ENCODE measurements at places on chromosomes 6 and 20.
A peak's percentile ranks its signal among the peaks of the same experiment; 100 is the strongest.

DNA sequence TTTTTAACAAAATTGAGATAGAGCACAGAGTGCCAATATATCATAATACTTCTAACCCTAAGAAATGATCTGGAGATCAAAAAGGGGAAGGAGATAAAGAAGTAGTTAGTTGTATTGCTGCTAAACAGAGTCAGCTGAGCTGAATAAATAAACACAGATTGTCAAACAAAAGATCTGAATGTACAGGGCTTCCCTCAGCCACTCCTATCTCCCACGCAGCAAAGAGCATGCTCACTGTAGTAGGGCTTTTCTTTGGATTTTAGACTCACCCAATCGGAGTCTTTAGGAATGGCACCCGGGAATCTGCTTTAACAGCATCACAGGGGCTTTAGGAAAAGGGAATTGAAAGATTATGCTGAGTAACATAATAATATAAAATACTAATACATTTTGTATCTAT is 222.2 kb upstream of the STXBP5 start:
- no peak for DNase-seq

DNA sequence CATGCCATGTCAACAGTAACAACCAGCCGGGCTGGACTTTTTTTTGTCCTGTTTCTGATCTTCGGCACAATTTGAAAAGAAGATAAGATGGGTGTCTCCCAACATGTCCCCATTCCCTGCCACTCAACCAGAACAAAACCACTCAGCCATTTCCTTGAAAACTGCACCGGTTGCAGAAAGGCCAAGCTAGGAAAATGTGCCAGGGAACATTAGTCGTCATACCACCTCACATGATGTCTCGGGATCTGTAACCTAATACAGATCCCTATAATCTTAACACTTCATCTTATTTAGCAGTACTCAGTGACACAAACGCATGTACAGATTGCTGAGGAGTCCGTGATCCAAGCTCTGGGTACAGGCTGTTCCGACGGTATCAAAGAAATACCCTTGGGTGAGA is 46.5 kb downstream of the ALDH8A1 start:
- DNase-seq = no peak

DNA sequence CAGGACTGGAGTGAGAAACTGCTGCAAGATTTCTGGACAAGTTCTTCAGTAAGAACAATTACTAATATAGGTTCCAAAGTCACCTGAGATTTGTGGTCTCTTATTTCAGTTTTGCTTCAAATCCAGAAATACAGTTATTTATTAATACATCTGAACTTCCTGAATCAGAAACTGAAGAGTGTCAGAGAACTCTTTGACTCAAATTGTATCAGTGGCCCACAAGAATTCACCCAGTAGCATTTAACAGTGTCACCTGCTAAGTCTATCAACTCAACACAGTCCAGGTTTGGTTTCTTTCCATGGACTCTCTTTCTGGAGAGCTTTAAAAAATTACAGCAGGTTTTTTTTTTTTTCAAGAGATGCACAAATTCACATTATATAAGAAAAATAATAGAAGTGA is 18.8 kb upstream of the NHSL1 start:
- no peak for DNase-seq

DNA sequence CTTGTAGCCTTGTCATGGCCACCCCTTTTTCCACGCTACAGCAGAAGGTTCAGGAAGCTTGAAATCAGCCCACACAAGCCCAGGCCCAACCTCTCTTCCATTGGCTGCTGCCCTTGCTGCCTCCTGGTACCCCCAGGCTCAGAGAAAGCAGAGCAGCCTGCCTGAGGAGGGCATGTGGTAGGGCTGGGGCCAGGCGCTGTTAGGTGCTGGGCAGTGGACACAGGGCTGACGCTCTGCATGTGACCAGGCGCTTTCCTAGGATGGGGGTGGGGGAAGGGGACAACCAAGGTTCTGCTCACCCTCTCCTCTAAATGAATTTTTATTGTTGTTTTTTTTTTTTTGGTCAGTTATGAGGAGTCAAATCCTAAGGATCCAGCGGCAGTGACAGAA is 36.3 kb upstream of the ID1 start:
- no peak for DNase-seq

DNA sequence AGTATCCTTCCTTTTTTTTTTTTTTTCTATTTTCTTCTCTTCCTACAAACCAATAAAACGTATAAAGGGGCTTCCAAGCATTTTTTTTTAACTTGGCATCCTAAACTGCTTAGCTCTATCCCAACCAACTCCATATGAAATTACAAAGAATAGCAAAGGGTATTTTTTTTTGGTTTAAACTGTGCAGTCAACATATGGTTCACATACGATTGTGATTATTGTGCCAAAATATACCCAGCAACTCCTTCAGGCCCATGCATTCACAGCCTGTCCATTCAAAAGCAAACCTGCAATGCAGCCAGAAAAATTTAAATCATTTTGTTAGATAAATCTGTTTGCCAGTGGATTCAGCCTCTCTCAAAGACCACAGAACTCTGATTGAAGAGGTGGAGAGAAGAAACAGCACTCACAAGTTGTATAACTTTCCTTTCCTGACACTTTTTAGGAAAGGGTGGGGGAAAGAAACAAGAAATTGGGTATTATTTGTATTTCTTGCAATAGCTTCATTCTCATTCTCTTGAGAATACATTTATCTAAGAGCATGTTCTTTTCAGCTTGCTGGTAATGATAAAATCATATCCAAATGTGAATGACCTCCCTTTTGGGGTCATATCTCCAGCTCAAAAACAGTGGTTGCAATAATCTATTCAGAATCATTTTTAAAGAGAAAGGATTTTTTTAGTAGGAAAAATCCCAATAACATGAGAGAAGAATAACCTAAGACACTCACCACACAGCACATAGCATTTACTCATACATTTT is 701.3 kb upstream of the CHD6 start:
- no peak for DNase-seq

DNA sequence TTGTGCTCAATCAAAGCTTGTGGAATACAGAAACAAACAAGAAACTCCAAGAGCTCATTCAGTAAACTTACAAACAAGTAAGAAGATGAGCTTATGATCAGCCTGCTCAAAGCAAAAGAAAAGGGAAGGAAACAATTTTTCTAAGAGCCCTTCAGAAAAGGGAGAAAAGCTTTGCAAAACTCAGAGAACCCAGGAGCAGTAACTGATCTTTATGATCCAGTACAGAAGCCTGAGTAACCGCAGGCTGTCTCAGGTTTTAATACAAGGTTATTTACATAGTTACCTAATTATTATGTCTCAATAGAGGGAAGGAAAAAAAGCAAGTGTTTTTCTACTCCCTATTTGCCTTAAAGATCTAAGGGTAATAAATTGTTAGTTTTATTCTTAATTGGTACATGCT is 226.5 kb downstream of the MAFB start:
- DNase-seq = no peak

DNA sequence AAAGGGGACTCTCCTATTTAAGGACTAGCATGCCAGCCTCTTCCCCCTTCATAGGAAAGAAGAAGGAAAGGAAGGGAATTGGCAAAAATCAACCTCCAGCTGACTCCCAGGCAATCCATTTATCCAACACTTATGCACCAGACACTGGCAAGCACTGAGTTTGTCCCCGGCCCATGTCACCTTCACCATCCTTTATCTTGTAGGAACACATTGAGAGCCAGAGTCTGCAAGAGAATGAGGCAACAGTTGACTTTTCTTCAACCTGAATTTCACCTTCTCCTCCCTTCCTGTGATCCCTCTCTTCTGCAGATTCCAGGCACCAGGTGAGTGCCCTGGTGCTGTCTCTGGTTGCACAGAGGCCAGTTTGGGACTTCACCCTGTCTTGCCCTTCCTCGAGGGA is 264.3 kb upstream of the ECI2 start:
- DNase-seq = no peak

DNA sequence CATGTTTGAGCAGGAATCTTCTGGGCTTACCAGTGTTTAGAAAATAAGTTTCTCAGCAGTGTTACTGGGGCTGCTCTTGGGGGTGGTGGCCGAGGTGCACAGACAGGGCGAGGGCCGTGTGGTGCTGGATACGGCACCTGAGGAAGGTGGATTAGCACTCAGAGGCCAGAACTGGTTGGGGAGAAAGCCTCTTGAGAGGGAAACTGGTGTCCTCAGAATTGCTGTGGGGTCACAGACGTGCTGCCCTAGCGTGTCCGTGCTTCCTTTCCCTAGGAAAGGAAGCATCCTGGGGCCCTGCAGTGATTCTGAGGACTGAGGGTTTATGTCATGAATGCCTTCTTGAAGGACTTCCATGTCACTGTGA is 32.1 kb upstream of the SLC22A1 start:
- no peak for DNase-seq

DNA sequence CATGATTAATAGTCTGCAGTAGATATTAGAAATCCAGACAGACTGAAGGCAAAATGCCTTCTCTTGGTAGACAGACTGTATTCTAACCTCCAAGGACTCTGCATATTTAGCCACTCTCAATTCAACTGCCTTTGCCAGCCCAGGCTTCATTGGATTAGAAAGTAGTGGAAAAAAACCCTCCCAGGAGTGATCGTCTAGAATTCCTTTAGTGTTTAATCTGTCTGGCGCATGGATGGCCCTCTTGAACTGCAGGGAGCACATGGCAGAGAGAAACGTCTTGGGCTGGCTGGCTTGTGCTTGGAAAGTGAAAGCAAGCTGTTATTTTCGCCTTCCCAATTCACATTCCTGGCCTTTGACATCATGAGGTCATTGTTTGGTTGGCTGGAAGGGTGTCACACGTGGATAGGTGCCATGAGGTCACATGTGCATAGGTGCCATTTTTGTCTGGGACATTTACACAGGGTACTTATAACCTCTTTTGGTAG is 30.9 kb upstream of the NEDD9 start:
- no peak for DNase-seq

GRCh38 chr6:91098006-91098405 is 511.1 kb upstream of the MAP3K7 start:
- DNase-seq = no peak

DNA sequence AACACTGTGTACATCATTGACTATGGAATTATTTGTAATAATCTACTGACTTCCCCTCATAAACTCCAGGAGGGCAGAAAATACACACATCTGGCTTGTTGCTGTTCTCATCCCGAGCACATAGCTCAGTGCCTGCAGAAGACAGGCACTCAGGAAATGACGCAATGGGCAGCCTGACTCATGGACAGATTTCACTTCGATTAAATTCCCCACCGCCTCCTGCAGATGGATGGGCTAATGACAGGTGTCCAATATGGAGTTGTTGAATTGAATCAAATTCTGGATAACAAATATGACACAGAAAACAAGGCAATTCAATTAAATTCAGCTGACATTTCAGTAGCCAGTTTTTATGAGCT is 9.1 kb downstream of the ANKRD60 start:
- no peak for DNase-seq

DNA sequence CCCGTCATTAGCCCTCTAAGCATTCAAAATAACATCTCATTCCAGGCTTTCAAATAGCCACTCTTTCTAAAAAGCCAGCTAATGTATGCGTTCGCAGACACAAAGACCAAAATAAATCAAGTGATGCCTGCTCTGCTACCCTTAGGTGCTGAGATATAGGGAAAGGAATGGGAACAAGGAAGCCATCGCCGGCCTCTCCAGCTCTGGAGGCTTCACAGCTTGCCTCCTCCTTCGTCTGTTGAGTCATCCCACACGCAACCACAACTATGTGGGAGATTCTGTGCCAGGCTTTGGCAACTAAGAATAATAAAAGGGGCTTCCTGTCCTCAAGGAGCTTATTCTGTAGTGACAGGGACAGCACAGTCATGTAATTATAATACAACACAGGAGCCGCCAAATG is 27.3 kb upstream of the SLC22A23 start:
- DNase-seq = no peak

- no peak for DNase-seq
These were observed 4.5 kb upstream of the SERINC1 start for GRCh38 chr6:122476131-122476530.

DNA sequence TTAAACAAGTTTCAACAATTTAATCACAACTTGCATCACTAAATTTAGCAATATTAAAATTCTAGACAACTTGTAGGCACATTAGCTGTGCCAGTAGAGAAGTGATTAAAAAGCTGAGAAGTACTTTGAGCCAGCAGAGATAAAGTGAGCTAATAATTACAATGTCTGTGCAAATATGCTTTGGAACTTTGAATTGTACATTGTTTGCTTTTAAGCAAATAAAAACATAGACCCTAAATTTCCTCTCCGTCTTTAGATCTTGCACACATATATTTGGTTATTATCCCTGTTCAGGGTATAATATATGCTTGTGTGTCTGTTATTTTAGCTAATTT is 44.2 kb upstream of the DEFB112 start:
- no peak for DNase-seq

- no peak for DNase-seq
These were observed 1241.7 kb upstream of the ADGRB3 start for GRCh38 chr6:67393356-67393755.

DNA sequence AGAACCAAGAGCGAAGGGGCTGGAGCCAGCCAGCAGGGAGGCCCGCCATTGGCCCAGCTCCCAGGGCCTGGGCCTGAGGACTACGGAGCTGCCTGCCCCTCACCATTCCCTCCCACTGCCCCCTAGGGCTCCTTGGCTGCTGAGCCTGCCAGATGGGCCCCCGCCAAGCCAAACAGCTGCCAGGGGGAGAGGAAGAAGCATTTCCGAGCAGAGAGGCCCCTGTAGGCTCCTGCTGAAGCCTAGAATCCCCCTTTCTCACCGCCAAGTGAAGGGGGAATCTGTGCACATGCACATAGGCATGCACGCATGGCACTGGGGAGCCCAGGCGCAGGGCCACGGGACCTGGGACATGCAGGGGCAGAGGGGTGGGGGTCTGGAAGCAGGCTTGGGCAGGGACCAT is 28.5 kb upstream of the MRPS18A start:
- no peak for DNase-seq

GRCh38 chr20:17838921-17839320 is 129.7 kb downstream of the SNX5 start:
- no peak for DNase-seq

- DNase-seq = peak; percentile 9
These were observed 299.9 kb upstream of the SUPT3H start for GRCh38 chr6:45677381-45678284.

DNA sequence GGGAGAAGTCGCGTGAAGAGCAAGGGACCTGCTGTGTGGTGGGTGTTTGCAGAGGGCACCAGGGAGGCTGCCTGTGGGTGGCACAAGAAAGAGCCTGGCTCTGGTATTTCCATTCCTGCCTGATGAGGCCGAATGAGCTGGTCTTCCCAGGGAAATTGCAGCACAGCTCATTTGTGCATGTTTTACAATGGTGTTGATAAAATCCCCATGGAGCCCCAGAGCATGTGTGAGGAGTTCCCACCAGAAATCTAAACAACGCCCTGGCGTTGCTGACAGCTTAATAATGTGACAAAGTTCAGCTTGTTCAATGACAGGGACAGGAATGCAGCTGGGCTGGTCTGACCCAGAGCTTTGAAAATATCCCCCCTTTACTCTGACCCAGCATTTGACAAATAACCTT is 135.5 kb downstream of the CLIC5 start:
- no peak for DNase-seq

- DNase-seq = no peak
These were observed 106.4 kb downstream of the RALGAPA2 start for GRCh38 chr20:20606050-20606449.

DNA sequence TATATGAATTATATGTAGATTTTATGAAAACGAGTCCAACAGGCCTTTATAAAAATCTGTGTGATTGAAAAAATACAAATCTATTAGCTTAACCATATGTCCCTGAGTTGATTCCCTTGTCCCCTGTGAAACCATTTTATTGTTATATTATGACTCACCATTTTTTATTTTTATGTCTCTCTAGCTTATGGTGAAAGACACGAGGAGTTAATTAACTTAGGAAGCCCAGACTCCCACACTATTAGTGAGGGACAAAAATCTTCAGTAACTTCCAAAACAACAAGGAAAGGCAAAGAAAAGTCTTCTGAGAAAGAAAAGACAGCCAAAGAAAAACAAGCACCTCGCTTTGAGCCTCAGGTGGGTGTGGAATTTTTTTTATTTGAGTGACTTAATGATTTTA is 183.1 kb downstream of the ADGB start:
- no peak for DNase-seq

All from activated CD4-positive, CD25-positive, alpha-beta regulatory T cell (primary cell).